ENCODE measurements at places on chromosomes 3 and 15. TPM values are rescaled to one million over a fixed set of nuclear protein-coding genes. Genes with fewer than 3 reads are reported as not detected.

MUSTN1 gene
- total RNA-seq, result not detected

RASGRF1 gene
- 3.4 TPM for total RNA-seq

ZBTB47 gene
- total RNA-seq, result 13.5 TPM

EXD1 gene
- total RNA-seq, result not detected

TMIE gene
- total RNA-seq, result 1.3 TPM

PTH1R gene
- 38.4 TPM for total RNA-seq

DNAH12 gene
- total RNA-seq, result 0.39 TPM

FBN1 gene
- total RNA-seq, result 139 TPM

C3orf22 gene
- total RNA-seq, result not detected

COL7A1 gene
- 26.6 TPM for total RNA-seq
